Stimulated activated CD8-positive, alpha-beta memory T cell treated with anti-CD3 and anti-CD28 coated beads, Interleukin-4, amount 100 ng/mL, for 4 hours (primary cell): ENCODE measurements at places on chromosomes 2 and 18.

- no peak for DNase-seq
These were observed 65.1 kb upstream of the TMEM17 start for GRCh38 chr2:62570861-62571698.

GRCh38 chr2:67039517-67040103 lies 357.5 kb upstream of the ETAA1 start:
- DNase-seq: no peak

DNA sequence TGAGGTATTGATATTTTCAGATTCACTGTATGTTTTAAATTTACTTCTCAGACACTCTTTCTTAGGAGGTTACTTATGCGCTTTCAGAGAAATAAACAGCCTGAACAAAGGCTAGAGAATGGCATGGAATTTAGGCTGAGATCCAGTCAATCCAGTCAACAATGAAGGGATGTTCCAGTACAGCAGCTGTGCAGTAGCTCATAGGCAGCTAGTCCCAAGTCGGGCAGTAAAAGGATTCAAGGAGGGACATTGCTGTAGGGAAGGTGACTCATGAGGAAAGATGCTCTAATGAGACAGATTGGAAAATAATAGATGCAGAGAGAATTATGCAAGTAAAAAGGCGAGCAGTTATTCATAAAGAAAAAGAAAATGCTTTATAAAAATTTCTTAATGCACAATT lies 397.9 kb upstream of the RGPD4 start:
- no peak for DNase-seq

GRCh38 chr2:32008805-32009515 lies 1.8 kb downstream of the MEMO1 start:
- no peak for DNase-seq

- DNase-seq: no peak
These were observed 291.5 kb downstream of the SLC4A3 start for GRCh38 chr2:219918944-219919343.

- DNase-seq: no peak
These were observed 29.8 kb upstream of the ARMC9 start for GRCh38 chr2:231168460-231169139.

- DNase-seq: no peak
These were observed 42.6 kb downstream of the CYRIA start for GRCh38 chr2:16623031-16623430.

GRCh38 chr18:374721-375168 lies 106.9 kb upstream of the THOC1 start:
- no peak for DNase-seq

DNA sequence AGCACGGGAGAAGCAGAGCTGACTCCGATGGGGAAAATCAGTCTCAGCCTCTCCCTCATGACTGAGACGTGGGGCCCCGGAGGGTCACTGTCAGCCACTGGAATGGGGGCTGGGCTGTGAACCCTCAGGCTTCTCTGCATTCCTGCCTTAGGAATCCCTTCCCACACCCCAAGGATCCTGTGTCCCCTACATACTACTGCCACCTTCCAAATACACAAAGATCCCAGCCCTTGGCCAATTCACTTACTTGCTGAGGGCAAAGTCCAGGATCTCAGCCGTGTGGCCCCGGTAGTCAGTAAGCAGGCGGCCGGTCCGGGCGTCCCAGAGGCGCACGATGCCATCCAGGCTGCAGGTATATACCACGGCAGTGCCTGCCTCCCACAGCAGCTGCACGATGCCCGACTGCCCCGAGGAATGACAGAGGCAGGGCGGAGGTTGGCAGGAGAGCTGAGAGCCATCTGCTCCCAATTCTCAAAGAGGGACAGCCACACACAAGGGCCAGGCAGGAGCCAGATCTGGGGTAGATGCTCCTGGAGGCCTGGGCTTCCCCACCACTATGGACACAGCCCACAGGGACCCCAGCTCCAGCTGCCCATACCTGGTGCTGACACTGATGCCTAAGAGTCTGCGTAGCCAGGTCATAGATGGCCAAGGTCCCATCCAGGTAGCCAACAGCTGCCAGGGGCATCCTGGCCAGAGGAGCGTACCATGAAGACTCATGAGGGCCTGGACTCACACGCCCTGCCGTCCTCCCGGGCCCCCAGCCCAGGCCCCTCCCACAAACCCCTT lies 4.2 kb downstream of the GPBAR1 start:
- DNase-seq: no peak

GRCh38 chr18:23058746-23059415 lies 76.4 kb upstream of the CABLES1 start:
- DNase-seq: no peak

GRCh38 chr2:207749873-207750272 lies 19.8 kb downstream of the FZD5 start:
- no peak for DNase-seq

GRCh38 chr18:21298351-21298750 lies 56.3 kb downstream of the GREB1L start:
- DNase-seq: no peak

DNA sequence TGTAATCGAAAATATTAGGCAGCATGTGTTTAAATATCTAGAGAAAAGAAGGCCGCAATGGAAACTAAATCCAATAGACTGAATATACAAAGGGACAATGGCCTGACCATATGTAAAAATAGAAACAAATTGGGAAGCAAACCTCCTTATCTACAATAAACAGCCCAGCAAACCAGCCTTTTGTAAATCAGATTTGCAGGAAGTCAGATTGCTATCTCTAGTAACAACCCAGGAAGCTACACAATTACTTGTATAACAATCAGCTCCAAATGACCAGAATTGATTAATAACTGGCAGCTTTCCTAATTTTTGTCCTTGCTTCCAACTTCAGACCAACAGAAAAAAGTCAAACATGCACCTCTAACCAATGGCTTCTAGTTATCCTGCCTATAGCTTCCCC lies 860.0 kb downstream of the CPS1 start:
- no peak for DNase-seq

DNA sequence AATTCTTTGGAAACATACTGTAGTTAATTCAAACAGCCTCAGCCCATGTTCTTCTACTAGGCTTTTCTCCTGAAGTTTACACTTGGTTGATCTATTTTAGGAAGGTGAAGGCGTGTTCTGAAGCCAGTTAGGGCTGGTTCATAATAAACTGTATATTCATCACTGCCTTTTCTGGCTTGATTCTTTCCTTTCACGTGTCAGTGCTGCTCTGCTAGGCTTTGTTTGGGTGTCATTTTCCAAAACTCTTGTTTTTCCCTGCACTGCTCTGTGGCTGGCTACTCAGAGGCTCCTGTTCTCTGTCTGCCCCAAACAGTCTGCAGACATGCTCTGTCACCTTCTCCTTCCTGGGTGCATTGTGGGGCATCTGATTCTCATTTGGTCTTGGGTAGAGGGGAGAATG lies 136.1 kb downstream of the PARD3B start:
- no peak for DNase-seq

DNA sequence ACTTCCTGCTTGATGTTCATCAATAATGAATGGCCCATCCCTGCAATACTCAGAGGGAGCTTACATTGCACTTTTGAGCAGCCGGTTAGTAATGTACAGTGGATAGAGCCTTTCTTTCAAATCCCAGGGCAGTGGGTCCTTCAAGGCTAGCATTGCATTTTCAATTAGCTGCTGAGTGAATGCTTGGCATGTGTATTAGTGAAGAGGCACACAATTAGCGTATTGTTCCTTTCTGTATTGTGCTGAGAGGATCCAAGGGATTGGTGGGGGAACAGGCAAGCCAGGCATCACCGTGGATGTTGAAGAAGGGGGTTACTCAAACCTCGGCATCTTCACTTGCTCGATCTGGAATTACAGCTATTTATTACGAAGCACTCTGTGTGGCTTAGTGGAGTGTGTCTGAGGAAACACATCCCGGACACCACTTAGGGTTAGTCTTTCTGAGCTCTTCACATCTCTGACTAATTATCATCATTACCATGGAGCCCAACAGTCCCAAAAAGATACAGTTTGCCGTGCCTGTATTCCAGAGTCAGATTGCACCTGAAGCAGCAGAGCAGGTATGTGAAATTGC lies at the start of gene PPP1R1C:
PPP1R1C (plus strand) TSS at position 222 of the 574 bp plus-strand sequence; CDS start at position 480, 258 bp downstream.
- no peak for DNase-seq
